Camera-type eye (tissue), 1 donor: ENCODE measurements at places on chromosomes 5 and 9. TPM values are rescaled to one million over a fixed set of nuclear protein-coding genes. Genes with fewer than 3 reads are reported as not detected.

SLC45A2 gene
- 6.4 TPM for total RNA-seq

YTHDC2 gene
- 65.1 TPM for total RNA-seq

SHISAL2B gene
- total RNA-seq = not detected

LAMC3 gene
- 9.9 TPM for total RNA-seq

TEX48 gene
- total RNA-seq = not detected

LRRTM2 gene
- total RNA-seq = 124 TPM

INSL6 gene
- total RNA-seq = not detected
